Pulmonary artery endothelial cell (primary cell): ENCODE measurements at places on chromosomes 16 and 17. TPM values are rescaled to one million over a fixed set of nuclear protein-coding genes. Genes with fewer than 3 reads are reported as not detected.
A peak's percentile ranks its signal among the peaks of the same experiment; 100 is the strongest.

The PMFBP1 gene
- total RNA-seq: 0.21 and 0.33 TPM in 2 replicates

The HP gene
- not detected in 2 replicates for total RNA-seq

The ST6GALNAC2 gene
- 0.66 and 1.7 TPM in 2 replicates for total RNA-seq

The ADORA2B gene
- 8.0 and 9.5 TPM in 2 replicates for total RNA-seq

The NAGS gene
- total RNA-seq: 2.2 and 6.8 TPM in 2 replicates

The FGF11 gene
- total RNA-seq: 0.42 and 0.73 TPM in 2 replicates

The PRSS36 gene
- 0.40 and 0.49 TPM in 2 replicates for total RNA-seq

The HCRT gene
- not detected in 2 replicates for total RNA-seq

The PIRT gene
- not detected in 2 replicates for total RNA-seq

The SMPD3 gene
- total RNA-seq: 0.07 TPM in 1 of 2 replicates, not detected in the other

The KIF18B gene
- 3.4 and 6.5 TPM in 2 replicates for total RNA-seq

The SULT1A4 gene
- 4.7 and 8.2 TPM in 2 replicates for total RNA-seq

The CLDN6 gene
- not detected in 2 replicates for total RNA-seq

The NPTX1 gene
- total RNA-seq: 0.07 TPM in 2 replicates

The GSG1L gene
- not detected in 2 replicates for total RNA-seq

The COPZ2 gene
- 6.3 and 7.4 TPM in 2 replicates for total RNA-seq

- DNase-seq: no peak
Measured at GRCh38 chr16:89289428-89290395, 72.2 kb downstream of the ZNF778 start.

DNA sequence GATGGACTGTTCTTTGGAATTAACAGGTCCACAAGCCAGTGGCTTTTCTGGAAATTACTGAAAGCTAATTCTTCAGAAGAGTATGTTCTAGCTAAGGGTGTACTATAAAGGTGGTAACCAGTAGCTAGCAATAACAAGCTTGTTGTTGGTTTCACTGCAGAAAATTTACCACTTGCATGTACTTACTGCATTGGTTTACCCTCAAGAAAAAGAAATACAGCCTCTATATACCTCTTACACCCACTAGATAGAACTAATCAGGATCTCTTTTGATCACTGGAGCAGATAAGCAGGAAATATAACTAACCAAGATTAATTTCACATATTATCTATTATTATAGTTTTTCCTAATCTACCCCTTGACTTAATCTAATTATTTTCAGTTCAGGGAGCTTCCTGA is 184.9 kb upstream of the TBX2 start:
- DNase-seq: no peak

DNA sequence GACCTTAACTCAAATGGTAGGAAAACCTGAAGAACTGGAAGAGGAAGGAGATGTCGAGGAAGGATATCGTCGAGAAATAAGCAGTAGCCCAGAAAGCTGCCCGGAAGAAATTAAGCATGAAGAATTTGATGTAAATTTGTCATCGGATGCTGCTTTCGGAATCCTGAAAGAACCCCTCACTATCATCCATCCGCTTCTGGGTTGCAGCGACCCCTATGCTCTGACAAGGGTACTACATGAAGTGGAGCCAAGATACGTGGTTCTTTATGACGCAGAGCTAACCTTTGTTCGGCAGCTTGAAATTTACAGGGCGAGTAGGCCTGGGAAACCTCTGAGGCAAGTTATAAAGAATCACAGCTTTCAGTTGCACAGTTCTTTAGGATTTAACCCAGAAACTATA is 15.5 kb downstream of the ERCC4 start:
- DNase-seq: no peak

GRCh38 chr16:68902003-68902968 is 59.0 kb downstream of the TANGO6 start:
- DNase-seq: no peak

GRCh38 chr17:63022567-63022966 is 56.5 kb downstream of the TANC2 start:
- DNase-seq: no peak

GRCh38 chr17:78289802-78290363 is 58.5 kb downstream of the TMEM235 start:
- DNase-seq: peak; percentile 72

GRCh38 chr17:9576521-9577372 is at the start of gene CFAP52:
TSS of gene CFAP52 (plus strand) at chr17:9576642. CDS start at chr17:9576696, 54 bp downstream.
- no peak for DNase-seq

DNA sequence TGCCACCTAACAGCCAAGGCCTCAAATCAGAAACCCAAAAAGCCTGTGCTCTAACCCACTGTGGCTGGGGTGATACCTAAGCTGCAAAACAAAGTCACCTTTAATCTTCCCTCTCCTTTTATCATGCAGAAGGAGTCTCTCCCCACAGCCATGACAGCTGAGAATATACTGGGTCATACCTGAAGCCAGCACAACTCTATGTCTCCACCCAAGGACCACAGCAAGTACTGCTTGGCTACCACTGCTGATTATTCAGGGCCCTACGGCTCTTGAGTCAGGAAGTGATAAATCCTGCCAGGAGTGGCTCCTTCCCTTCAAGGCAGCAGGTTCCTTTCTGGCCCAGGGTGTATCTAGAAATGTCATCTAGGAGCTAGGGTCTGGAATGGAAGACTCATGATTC is 151.5 kb upstream of the TOM1L1 start:
- no peak for DNase-seq

DNA sequence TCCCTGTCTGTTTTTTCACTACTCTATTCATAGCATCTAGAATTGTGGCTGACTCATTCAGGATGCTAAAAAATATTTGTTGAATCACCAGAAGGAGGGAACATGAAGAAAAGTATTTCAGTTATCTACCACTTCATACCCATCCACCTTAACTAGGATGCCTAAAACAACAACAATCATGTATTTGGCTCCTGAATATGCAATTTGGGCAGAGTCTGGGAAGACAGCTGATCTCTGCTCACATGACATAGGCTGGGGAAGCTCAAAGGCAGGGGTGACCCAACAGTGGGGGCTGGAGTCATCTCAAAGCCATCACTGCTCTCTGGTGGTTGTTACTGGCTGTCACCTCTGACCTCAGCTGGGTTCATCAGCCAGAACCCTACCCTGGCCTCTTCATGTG is 80.1 kb upstream of the RPL38 start:
- DNase-seq: no peak

GRCh38 chr17:41687828-41688640 is 651 bp upstream of the EIF1 start:
- no peak for DNase-seq

- no peak for DNase-seq
Measured at GRCh38 chr16:83968891-83969649, 1.0 kb downstream of the NECAB2 start.

DNA sequence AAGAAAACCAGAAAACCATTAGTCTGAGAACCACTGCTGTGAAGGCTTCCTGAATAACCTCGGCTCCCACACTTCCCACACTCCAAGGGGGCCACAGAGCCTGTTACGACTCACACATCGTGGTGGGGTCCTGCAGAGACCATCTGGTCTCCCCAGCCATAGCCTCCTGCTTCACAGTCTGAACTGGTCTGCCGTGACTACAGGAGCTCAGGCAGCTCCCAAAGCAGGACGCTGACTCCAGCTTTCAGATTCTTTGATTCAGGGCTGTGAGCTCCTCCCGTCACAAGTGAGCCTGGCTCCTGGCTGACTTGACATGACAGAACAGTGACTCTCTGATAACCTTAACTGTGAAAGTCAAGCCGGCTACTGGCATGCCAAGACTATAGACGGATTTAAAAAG is 37.8 kb downstream of the CYB5D2 start:
- DNase-seq: no peak

DNA sequence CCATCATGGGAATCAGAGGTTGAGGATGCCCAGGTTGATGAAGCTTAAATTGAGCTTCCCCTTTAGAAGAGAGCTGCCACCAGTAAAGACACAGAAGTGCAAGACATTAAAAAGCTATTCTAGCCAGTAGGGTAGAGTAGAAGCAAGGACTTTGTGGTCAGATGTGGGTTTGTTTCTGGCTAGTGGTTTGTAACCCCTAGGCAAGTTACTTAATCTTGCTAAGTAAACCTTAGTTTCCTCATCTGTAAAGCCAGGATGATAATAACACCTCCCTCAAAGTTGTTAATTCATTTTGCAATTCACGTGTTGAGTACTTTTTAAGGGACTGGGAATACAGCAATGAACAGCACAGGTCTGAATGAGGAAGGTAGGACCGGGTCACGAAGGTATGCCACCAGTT is 3.6 kb downstream of the SNTB2 start:
- DNase-seq: no peak

DNA sequence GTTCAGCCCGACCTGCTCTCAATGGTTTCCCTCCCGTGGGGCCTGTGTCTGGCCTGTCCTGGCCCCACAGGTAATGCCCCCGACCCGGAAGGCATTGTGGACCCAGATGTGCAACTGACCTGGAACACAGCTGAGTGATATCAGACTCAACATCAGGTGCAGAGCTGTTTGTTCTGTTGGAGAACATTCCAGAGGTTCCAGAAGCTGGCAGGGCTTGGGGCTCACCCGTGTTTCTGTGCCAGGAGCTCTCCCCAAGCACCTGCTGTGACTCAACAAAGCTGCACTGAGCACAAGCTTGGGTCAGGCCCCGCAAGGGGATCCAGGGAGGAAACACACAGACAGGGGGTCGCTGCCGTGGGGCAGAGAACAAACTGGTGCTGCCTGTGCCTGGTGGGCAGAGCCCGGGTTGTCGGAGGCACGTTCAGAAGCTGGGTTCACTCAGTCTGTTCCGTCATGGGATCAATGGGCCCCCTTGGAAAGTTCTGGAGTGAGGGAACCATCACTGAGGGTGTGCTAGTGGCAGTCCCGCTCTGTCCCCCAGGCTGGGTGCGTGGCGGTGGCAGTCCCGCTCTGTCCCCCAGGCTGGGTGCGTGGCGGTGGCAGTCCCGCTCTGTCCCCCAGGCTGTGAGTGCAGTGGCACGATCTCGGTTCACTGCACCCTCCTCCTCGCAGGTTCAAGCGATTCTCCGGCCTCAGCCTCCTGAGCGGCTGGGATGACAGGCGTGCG is 22.1 kb downstream of the HS3ST6 start:
- no peak for DNase-seq

- DNase-seq: no peak
Measured at GRCh38 chr17:6780001-6780400, 4.0 kb downstream of the FBXO39 start.

DNA sequence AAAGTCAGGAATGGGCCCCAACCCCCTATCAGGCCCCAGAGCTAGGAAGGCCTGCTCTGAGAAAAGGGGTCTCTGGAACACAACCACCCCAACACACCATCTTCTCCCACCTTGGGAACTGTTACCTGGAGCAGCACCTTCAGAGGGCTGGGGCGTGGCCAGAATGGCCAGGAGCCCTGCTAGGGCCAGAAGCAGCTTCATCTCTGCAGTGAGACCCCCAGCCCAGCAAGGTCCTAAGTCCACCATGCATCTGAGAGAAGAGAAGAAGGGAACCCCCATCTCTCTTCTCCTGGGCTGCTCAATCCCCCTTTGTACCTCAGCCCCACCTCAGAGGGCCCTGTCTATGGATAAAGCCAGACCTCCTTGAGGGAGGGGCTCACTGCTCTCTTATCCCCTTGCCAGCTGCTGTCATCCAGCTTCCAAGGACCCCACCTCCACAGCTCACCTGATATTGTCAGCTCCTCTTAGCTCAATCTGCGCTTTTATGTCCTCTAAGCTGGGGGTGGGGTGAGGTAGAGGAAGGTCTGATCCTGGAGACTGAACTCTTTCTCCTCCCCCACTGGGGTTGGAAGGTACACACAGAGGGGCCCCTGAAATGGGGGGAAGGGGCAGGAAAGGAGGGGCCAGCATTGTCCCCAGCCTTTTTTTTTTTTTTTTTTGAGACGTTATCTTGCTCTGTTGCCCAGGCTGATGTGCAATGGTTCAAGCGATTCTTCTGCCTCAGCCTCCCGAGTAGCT is at the start of gene MPO:
MPO (minus strand) TSS at position 456 of the 738 bp plus-strand sequence; CDS start at position 279, 177 bp downstream.
- DNase-seq: no peak

- peak; percentile 78 for DNase-seq
Measured at GRCh38 chr16:65658349-65658748, 536.5 kb upstream of the CDH11 start.

GRCh38 chr17:49748223-49748622 is 15.7 kb downstream of the FAM117A start:
- no peak for DNase-seq

- DNase-seq: no peak
Measured at GRCh38 chr17:48047113-48047740, 932 bp upstream of the NFE2L1 start.

- no peak for DNase-seq
Measured at GRCh38 chr17:53314521-53314920, 508.2 kb upstream of the KIF2B start.

DNA sequence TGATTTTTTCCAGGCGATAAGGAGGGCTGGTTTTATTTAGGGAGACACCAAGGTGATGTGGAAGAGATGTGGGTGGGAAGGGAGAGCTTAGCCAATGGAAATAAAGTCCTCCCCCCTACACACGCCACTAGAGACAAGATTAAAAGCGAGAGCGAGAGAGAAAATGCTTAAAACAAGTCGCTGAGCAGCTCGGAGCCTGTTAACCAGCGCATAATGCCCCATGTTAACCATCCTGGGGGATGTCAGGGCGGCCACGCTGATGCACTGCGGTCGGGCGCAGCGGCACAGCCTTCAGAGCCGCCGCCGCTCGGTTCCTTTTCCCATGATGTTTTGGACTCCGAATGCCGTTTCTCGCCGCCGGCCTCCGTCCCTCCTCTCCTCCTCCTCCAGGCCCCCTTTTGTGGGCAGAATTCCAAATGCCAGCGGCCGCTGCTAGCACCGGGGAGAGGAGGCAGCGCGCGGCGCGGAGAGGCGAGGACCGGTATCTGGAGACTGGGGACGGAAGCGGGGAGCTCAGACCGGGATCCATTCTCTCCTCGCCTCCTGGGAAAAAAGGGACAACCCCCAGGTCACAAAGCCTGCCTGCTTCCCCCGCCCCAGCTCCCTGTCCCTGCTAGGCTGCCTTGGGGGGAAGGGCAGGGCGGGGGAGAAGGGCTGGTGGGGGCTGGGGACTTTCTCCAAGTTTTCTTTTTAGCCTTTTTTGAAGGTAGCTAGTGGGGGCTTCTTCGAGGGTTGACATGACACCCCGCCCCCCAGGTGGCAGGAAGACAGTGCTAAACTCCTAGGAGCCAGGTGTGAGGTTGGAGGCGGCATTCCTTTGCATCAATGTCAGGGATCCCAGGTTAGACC is 98.1 kb upstream of the CCL2 start:
- DNase-seq: no peak

DNA sequence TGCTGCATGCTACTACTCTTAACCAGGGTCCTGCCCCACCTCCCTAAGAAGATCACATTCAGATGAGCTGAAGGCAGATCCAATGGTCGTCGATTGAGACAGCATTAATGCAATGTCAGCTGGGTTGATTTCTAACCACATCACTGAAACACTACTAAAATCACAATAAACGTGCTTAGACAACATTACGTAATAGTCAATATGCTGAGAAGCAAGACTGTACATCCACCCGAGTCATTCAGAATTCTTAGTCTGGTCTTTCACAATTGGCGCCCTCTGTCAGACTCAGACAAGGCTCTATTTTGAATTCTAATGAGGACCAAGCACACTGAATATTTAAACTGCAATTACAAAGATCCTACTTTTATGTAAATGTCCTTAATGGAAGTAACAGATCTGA is 205.2 kb downstream of the STX8 start:
- no peak for DNase-seq
